T-cell (primary cell): ENCODE measurements at places on chromosomes 2 and 18. TPM values are rescaled to one million over a fixed set of nuclear protein-coding genes. Genes with fewer than 3 reads are reported as not detected.

HNMT gene
- total RNA-seq = 0.15 TPM

- no peaks in the 10 kb centered on the region for H3K27me3 ChIP-seq
- no peak overlapping the region for H3K27ac ChIP-seq
- H3K36me3 ChIP-seq = no peaks in the 10 kb centered on the region
Observed at GRCh38 chr2:145740302-145740701, 1220.4 kb upstream of the ZEB2 start.

CAPG gene
- 37.1 TPM for total RNA-seq

DNA sequence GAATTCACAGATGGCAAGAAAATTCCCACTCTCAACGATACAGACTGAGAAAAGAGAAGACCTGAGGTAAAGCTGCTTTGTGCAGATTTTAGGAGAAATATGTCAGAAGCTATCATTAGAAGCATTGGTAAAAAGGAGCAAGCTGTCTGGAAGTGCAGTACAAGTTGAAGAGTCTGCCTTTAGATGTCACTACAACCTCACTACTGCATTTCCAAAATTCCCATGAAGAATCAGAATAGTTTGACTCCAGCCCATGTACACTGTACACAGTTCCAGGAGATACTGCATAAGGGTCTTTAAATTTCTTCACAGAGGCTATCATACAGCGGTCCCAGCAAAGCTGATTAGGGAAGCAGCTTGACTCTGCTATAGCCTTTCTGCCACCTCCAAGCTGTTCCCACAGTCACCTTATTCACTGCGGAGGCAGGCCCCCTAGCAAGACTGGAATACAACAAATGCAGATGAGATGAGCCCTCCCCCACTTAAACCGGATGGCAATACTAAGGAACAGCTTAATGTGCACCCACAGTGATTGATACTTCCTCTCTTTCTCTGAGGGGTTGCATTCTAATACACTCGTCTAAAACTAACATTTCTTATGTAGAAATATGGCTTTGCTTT, 527.4 kb downstream of the TMEM182 start:
- no peak overlapping the region for H3K27ac ChIP-seq
- no peaks in the 10 kb centered on the region for H3K27me3 ChIP-seq
- no peaks in the 10 kb centered on the region for H3K4me1 ChIP-seq
- no peak overlapping the region for H3K4me3 ChIP-seq
- DNase-seq = no peak

SCN2A gene
- total RNA-seq = not detected

TM4SF20 gene
- total RNA-seq = not detected

GRCh38 chr2:237170020-237170419, 84.3 kb downstream of the COPS8 start:
- no peaks in the 10 kb centered on the region for H3K36me3 ChIP-seq
- no peak for DNase-seq
- peaks cover 7% of the 10 kb centered on the region for H3K27me3 ChIP-seq
- no peak overlapping the region for H3K27ac ChIP-seq

DNA sequence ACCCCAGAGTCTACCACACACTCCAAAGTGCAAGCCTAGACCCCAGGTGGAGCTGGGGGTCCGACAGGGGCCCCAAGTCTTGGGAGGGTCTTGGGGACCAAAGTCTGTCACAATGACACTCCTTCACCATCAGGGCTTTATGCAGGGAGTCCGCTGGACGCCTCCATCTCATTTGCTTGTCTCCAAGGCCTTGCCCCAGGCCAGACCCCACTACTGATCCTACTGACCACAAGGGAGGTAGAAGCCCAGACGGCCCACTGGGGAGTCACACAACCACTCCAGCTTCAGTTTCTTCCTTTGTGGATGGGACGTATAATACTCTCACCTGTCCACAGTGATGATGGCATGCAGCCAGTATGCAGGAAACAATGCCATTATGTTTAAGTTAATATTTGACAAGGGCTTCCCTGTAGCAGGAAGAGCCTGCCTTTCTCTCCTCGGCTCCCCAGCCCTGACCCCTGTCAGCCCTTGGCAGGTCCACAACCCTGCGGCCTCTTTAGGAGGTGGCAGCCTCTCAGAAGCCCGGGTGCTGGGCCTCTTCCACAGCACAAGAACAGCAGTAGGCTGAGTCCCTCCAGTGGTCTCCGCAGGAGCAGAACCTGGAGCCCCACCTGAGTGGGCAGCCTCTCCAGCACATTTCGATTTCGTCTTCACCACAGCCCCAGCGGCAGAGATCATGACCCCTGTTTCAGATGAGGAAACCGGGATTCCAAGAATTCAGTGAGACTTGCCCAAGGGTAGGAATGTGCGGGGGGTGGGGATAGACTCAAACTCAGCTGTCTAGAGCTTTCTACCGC, 6.5 kb downstream of the BIN1 start:
- DNase-seq = no peak
- H3K4me1 ChIP-seq = no peaks in the 10 kb centered on the region
- H3K4me3 ChIP-seq = no peak overlapping the region

GRCh38 chr2:101256316-101256715, 3.6 kb downstream of the CNOT11 start:
- H3K27ac ChIP-seq = no peak overlapping the region
- DNase-seq = no peak
- H3K36me3 ChIP-seq = peaks cover 29% of the 10 kb centered on the region
- peaks cover 44% of the 10 kb centered on the region for H3K4me1 ChIP-seq
- H3K27me3 ChIP-seq = no peaks in the 10 kb centered on the region

- DNase-seq = no peak
- no peak overlapping the region for H3K4me3 ChIP-seq
- no peaks in the 10 kb centered on the region for H3K27me3 ChIP-seq
Observed at GRCh38 chr2:159650574-159650973, 34.2 kb upstream of the BAZ2B start.

DNA sequence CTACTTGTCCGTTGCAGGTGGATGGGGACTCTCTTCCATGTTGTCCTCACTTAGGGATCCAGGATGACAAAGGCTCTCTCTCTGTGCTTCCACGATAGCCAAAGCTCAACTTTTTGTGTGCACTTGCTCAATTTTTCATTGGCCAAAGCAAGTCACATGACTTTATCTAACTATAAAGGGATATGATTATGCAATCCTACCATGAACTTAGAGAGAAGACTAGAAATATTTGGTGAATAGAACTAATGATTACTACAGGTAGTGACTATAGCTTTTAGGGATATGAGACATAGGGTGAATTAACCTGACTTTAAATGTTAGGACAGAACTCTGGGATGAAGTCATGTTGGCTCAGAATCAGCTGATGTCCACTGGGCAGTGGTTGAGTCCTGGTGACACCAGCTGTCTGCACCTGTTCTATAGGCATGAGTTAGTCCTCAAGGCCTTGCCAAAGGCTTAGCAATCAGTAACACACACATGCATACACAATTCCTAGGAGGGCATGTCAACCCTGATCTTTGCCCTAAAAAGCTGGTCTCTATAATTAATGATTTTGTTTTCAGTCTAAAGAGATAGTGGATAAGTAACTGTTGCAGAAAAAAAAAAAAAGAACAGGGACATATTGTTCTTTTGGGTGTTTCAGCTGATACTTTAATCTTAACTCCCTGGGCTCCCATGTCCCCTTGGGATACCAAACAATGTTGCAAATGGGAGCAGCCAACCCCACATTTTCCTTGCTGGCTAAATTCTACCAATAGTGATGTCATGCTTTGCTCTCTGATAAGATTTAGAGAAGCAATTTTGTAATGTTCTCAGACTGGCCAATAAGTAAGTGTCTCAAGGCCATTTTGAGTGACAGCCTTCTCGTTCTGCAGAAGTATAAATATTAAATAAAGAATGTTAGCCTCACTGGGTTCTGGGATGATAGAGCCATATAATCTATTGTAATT, 12.5 kb upstream of the HK2 start:
- no peaks in the 10 kb centered on the region for H3K36me3 ChIP-seq
- H3K27me3 ChIP-seq = peaks cover 4% of the 10 kb centered on the region
- no peak overlapping the region for H3K4me3 ChIP-seq
- no peak for DNase-seq

DNA sequence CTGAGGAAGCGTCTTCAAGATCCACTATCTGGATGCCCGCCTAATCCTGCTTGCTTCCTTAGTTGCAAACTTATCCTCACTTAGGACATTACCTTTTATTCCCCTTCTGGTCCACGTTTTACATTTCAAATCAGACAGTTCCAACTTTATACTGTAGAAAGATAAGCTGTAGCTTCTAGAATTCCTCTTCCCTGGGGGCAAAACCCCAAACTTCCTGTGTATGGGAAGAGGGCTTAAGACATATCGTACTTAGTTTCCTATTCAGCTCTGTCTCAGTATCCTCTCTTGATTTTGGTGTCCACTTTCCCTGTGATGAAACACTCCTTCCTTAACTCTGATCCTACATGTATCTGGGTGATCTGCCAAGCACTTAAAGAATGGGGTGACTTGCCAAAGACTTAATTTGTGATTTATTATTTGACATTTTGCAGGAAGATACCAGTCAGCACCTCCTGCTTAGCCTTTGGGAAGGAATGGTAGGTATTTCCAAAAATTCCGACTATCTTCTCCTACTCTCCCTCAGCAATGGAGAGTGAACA, 245.2 kb downstream of the CDCA7 start:
- no peaks in the 10 kb centered on the region for H3K36me3 ChIP-seq
- H3K27ac ChIP-seq = no peak overlapping the region
- no peak for DNase-seq

GRCh38 chr2:196407675-196408264, 231.7 kb upstream of the CCDC150 start:
- H3K27ac ChIP-seq = no peak overlapping the region
- H3K4me3 ChIP-seq = no peak overlapping the region
- no peaks in the 10 kb centered on the region for H3K27me3 ChIP-seq
- no peaks in the 10 kb centered on the region for H3K36me3 ChIP-seq
- no peaks in the 10 kb centered on the region for H3K4me1 ChIP-seq
- no peak for DNase-seq

GRCh38 chr2:194166818-194167217, 1490.2 kb upstream of the SLC39A10 start:
- DNase-seq = no peak
- H3K27me3 ChIP-seq = no peaks in the 10 kb centered on the region
